H54 (cell line): ENCODE measurements at places on chromosomes 5 and 9.

DNA sequence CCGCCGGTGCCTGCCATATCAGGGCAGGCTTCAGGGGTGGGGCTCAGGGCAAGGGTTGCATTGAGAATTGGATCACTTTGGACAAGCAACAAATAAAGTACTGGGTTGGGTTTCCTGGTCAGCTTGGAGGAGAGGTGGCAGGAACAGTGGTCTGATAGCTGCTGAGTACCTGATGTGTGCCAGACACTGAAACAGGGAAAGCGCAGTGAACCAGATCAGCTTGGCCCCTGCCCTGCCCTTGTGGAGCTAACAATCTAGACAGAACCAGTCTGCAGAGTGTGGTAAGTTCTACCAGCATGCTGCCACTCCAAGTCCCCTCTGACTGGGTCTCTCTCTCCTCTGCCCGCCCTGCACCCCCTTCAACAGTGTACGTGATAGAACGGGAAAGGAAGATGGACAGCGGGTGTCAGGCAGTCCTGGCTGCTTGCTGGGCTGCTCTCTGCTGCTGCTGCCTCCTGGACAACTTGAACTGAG, 53.4 kb downstream of the CYSTM1 start:
- DNase-seq = no peak

DNA sequence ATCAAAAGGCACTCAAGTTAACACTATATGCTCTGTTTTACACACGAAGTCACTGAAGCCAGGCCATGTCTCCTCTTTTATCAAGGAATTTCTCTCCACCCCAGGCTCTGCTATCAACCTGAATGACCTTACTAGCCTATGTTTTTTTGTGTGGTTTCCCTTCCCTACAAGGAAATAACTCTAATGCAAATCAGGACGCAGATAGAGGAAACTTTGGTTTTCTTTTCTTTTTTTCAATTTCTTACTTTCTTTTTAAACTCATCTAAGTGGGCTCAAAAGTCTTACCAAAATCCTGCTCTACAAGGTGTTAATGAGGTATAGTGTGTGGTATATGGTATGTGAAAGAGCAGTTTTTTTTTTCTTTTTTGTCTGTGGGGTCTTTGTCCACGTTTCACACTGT, 5.5 kb upstream of the SLC46A2 start:
- no peak for DNase-seq

DNA sequence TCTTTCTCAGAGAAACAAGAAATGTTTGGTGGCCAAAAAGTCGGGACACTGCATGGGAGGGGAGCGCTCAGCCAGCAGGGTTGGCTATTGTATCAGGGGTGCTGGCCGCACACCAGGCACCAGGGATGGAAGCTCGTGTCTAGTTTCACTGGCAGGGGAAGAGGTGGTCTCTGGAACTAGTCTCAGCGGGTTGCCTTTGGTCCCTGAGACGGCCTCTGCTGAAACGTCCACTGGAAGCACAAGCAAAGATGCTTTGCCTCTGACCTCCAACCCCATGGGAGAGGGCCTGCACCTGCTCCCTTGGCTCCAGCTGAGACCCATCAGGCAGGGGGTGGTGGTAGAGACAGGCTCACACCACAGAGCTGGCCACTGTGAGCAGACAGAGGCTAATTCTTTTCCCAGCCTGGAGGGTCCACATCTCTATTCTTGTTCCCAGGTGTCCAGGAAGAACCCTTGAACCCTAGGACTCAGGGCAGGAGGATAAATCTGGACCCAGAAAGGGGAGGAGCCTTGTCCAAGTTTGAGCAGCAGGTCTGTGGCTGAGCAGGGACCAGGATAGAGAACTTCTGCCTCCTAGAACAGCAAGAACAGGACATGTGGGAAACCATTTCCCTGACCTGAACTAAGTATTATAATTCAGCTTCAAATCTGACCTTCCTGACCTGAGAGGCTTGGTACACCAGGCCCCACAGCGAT, 102.6 kb downstream of the RGS3 start:
- DNase-seq = no peak

DNA sequence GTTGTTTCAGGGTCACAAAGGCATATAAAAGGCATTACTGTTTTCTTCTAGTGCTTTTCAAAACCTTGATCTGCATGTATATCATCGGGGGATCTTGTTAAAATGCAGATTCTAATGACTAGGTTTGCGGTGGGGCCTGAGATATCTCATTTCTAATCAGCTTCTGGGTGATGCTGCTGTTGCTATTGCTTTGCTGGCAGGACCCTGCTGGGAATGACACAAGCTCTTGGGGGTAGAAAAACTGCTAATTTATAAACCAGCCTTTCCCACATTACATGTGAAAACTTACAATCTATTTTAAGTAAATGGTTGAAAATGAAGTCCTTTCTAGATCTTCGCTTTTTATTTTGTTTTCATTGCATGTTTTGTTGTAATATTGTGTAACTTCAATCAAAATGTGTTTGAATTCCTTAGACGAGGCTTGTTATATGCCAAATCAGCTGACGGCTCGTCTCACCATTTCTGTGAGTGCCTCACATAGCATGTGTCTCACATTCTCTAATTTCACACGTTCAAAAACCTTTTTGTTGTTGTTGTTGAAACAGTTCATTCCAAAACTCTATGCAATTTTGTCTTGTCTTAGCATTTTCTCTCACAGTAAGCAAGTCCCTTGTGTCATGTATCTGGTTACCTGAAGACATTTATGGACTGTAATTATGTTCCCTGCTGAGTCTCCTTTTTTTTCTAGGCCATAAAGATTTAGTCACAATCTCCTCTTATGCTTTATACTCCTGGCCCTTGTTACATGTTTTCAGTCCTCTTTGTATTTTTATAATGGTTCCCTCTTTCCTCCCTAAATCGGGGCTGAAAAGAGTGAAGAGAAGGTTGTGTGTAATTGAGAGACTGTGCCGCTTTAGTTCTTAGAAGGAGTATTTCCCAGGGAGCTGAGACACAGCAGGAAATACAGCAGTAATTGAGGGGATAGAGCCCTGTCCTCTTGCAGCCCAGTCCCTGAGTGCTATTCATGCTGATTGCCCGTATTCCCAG, 521.0 kb upstream of the SEMA6A start:
- DNase-seq = no peak

GRCh38 chr9:20558566-20559016, 63.7 kb downstream of the MLLT3 start:
- peak; percentile 14 for DNase-seq

GRCh38 chr5:1336106-1336561, 8.8 kb downstream of the CLPTM1L start:
- no peak for DNase-seq

DNA sequence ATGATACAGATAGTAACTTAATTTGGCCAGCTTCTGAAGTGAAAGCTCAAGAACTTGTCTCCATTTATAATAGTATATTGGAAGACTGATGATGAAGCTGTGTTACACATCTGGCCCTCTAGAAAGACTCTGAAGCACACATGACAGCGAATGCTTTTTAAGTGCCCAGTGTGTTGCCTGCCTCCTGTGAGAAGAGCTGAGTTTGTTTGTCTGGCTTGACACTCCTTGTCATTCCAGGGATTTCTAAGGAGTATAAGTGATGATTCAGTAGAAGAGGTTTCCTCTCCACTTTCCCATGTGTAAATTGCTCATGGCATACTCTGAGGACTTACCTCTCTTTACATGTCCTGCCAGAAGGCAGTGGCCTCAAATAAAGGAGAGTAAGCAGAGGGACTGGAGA, 30.4 kb upstream of the LRRTM2 start:
- peak; percentile 14 for DNase-seq

DNA sequence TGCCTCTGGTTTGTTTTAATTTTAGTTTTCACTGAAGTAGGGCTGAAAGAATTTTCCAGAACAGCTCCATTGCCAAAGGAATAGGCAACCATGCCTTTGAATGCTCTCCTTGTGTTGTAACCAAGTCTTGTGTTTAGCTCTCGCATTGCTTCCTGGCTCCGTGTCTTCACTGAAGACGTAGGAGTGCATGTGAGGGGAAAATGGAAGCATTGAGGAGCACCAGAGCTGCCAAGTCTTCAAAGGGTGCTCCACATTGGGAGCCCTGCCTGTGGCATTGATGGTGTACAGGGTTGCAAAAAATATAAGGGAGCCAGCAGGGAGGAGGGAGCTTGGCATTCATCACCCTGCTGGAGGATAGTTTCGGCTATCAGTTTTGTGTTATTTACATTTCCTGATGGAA, 86.6 kb downstream of the NTRK2 start:
- DNase-seq = no peak

DNA sequence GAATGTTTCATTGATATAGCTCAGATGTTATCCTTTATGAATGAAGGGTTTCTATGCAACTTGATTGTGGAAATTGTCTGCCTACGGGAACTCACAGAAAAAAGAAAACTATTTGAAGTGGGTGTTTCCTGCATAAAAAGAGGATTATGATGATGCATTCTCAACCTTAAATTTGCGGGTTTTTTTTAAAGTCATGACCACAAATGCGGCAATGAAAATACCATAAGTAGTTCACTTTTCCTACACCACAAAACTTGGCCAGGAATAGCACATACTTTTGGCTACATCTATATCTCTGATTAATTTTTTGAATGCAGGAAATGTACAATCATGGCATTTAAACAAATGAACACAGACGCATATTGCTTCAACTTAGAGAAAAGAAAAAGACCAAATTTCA, 754.7 kb downstream of the DTWD2 start:
- no peak for DNase-seq

DNA sequence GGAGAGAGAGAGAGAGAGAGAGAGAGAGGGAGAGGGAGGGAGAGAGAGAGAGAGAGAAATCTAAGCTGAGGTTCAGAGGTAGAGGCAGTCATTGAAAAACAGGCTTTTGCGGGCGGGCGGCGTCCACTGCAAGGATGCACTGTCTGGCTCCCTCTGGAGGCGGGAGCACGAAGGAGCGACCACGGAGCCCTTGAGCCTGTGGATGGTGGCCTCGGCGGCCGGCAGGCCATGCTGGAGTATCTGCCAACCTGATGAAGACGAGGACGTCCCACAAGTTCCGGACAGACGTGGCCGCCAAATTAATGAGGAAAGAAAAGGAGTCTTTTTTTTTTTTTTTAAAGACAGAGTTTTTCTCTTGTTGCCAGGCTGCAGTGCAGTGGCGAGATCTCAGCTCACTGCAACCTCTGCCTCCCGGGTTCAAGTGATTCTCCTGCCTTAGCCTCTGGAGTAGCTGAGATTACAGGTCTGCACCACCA, 2.2 kb upstream of the CCDC125 start:
- peak; percentile 52 for DNase-seq

DNA sequence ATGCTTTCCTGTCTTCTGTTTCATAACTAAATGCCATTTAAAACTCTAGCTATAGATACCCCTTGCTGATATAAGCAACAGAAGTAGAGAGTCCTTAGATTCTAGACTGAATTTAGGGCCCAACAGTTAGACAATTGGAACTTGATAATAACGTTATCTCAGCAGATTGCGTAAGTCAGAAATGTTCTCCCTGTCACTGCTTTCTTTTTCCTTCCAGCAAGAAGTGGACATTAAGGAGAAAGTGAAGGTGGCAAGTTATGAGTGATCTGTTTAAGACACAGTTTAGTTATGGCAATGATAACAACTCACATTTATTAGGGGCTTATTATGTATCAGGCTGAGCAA, 6.9 kb upstream of the GLIS3 start:
- no peak for DNase-seq

DNA sequence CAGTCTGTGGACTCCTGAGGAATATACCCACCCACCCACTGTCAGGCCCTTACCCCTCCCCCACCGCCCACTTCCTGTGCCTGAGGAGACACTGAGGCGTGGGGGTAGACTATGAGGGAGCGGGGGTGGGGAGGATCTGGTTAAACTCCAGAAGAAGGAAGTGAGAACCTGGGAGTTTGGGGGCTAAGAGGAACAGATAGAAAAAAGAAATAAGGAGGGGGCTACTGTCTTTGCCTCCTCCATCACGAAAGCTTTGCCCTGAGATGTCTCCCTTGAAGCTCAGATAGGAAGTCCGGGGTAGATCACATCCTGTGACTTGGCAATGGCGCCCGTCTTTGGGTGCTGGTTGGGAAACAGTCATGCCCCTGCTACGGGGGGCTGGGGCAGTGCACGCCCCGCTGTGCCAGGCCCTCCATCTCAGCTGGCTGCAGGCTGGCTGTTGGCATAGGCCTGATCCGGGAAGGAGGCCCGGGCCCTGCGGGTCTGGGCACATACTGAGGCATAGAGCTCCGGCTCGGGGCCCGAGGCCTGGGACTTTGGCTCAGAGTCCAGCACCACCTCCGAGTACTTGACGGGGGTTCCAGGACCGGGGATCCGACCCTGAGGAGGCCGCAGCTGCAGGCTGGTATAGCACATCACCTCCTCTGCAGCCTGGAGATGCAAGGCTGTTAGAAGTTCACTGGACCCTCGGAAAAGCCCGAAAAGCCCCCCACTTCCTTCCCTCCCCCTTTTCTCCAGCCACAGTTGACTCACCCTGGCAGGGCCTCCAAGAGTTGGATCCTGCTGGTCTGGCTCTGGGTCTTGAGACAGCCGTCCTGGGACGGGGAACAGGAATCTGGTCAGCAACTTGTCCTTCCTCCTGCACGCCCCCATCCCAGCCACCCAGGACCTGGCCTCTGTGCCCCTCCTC, 1.0 kb downstream of the SIT1 start:
- DNase-seq = no peak

- no peak for DNase-seq
These were observed 111.5 kb upstream of the CTSL start for GRCh38 chr9:87614397-87614796.

DNA sequence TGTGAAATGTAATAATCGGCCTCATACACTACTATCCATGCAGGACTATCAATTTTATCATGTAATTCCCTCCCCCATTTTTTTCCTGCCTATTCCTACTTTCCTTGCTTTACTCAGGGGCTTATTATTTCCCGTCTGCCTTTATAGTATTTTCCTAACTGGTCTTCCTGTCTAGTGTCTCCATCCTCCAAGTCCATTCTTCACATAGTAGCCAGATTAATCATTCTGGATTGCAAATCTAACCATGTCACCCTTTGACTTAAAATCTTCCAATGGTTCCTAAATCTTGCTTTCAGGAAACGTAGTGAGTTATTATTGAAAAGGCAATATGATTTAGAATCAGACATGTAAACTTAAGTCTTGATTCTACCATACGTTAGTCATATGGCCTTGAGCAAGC, 307.4 kb upstream of the HAPLN1 start:
- DNase-seq = no peak

DNA sequence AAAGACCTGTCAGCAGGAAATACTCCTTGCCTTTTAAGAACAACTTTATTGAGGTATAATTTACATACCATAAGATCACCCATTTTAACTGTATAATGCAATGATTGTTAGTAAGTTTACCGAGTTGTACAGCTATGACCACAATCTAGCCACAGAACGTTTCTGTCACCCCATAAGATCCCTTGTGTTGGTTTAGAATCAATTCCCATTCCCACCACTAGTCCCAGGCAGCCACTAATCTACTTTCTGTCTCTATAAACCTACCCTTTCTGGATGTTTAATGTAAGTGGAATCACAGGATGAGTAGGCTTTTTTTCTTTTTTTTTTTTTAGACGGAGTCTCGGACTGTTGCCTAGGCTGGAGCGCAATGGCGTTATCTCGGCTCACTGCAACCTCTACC, 4.4 kb downstream of the GPR107 start:
- no peak for DNase-seq

DNA sequence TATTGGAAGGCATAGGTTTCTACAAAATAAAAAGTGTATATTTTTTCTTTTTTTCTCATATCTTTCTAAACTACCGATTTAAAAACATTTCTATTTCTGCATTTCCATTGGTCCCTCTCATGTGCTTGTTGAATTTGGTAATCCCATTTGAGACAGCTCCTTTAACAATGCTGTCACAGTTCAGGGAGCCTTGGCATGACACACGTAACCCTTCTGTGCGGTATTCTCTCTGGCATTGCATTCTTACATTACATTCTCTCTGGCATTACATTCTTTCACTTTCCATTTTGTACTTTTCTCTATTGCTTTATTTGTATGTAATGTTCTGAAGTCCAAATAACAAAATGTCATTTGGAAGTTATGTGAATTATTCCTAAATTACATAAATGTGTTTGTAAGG, 150.7 kb upstream of the RASGRF2 start:
- DNase-seq = no peak

- DNase-seq = peak; percentile 24
These were observed 70.6 kb downstream of the DPYSL3 start for GRCh38 chr5:147439254-147439653.
